ENCODE measurements at places on chromosomes 3 and 15.

DNA sequence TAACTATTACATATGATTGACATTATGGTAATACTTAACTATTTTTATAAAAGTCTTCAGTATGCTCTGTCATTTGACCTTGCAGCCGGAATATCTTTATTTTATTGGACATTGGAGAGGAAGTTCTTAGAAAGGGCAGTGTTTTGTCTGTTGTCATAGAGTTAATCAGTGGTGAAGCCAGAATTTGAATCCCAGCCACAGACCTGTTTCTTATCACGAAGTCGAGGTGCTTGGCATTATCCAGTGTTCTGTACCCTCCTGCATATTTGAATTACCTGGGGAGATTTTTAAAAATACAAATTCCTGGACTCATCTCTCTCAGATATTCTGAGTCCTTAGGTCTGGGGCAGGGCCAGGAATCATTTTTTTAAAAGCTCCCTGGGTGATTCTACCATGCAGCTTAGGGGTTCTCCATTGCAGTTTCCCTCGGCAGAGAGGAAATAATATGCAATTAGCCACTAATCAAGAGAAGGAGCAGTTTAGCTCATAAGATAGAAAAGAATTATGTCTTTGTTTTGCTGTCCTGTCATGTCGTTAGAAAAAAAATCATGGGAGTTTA is 195.6 kb upstream of the CFAP20DC start:
- DNase-seq, result no peak

- DNase-seq, result no peak
Measured at GRCh38 chr15:68205954-68206539, 915 bp upstream of the CALML4 start.

DNA sequence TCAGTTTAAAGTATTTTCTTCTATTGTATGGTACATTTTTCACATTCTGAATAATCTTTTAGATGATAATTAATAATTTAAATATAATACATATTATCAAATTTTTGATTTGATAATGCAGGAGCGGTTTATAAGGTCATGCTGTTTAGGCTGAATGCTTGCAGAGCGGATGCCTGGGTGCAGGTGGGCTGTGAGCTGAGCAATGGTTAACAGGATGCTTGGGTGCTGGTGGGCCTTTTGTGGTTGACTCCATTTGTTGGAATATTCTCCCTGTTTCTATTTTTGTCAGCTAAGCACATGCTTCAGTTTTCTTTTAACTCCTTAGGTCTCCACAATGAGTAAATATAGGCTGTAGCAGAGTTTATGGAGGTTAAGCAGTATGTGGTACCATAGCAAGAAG is 1549.3 kb downstream of the OTOL1 start:
- DNase-seq, result no peak

DNA sequence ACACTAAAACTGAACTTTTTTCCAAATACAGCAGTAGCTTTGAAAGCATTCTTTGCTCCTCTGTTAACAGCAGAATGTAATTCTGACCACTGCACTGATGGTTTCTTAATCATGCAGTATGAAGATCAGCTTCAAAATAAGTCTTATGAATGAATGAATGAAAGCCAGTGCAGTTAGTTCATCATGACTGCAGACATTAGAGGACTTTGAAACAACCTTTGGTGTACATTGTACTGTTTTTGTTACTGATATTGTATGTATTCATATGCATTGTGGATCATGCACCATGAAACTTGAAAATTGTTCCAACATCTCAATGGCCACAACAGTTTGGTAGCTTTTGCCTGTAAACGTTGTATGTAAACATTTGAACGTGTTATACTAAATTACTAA is 1.3 kb upstream of the TNIK start:
- DNase-seq, result no peak

DNA sequence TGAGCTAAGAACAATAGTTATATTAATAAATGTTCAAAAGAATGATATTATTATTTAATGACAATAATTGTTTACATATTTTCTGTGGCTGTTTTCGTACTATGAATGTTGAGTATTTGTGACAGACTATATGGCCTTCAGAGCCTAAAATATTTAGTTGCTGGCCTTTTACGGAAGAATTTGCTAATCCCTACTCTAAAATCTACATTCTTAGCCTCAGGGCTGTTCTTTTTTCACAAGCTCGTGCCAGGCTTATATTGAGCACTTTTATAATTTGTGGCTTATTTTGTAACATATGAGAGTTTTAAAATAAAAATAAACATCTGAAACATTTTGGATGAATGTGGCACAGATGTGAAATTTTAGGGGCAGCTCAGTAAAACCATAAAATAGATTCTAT is 79.9 kb downstream of the KCNH8 start:
- no peak for DNase-seq

- DNase-seq, result no peak
Measured at GRCh38 chr3:126365351-126366277, 8.4 kb upstream of the KLF15 start.

GRCh38 chr15:44102675-44103254 is 92.3 kb downstream of the FRMD5 start:
- DNase-seq, result no peak

DNA sequence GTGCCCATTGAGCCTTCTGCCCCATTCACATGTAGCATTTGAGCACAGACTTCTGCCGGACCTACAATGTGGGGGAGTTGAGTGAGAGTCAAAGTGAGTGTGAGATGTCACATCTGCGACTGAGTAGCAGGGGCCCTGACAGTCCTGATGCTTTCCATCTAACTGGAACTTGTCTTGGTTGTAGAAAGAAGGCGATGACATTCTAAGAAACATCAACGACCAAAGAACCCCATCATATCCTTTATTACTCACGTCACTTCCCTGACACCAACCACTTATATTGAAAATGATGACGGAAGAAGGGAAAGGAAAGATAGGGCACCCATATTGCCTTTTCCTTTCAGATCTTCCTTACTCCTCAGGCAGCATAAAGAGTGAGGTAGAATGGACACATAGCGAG is 30.5 kb downstream of the SMAD3 start:
- no peak for DNase-seq

- no peak for DNase-seq
Measured at GRCh38 chr15:69116391-69116790, 44.0 kb upstream of the GLCE start.

DNA sequence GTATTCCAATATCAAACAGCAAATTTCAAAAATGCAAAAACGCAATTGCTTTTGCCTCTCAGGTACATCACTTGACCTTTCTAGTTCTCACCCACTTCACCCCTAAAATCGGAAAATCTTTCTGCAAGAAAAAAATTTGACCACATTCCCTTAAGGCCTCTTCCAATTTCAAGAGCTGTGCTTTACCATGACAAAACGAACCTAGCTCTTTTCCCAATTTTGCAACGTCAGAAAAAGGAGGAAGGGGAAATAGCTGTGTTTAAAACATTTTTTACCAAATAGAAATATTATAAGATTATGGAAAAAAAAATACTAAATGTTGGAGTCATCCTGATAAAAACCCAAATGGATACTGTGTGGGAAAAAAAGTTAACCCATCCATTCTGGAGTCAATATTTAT is 1.1 kb upstream of the NR2C2 start:
- DNase-seq, result no peak

- DNase-seq, result no peak
Measured at GRCh38 chr15:42394106-42394505, 34.8 kb downstream of the CAPN3 start.

DNA sequence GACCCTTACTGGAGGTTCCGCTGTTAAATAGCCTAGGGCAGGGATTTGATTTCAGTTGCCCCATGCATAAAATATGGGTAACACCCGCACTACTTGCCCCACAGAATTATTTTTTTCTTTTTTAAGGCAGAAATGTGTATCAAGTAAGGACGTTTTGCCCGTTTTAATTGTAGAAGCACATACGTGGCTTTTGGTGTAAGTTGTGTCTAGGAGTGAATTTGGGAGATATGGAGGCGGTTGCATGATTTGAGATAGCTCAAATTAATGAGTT is 636 bp upstream of the LRRC58 start:
- peak; percentile 69 for DNase-seq

DNA sequence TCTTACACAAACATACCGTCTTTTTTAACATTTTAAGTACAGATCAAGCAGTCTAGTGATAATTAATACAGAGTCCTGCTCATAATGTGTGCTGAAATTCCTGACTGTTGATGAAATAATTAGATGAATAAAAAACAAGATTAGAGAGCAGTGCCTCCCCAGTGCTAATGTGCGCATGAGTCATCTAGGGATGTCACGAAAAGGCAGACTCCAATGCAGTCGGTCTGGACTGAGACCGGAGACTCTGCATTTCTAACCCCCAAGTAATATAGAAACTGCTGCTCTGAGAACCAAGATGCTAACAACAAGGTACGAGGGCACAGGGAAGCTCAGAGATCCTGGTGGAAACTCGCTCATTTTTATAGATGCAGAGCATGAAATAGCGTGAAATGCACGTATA is 61.4 kb downstream of the COL8A1 start:
- no peak for DNase-seq

DNA sequence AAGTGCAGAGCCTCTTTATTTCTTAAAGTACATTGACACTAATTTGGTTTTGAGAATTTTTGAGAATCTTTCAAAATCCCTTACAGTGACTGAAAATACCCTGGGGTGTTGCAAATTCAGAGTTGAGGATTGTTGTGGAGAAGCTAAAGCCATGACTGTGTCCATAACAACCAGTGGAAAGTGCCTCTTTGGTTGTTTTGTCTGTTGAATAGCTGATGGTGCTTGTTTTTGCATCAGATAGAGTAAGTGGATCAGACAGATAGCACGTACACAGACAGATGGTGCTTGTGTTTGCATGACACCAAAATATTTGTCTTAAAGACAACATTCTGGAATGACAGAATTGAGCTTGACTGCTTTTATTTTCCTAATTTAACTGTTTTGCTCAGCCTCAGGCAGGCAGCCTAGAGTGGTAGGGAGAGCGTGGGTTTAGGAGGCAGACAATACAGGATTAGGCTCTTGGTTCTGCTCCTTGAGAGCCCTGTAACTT is 265.0 kb downstream of the IL20RB start:
- no peak for DNase-seq

GRCh38 chr3:141441381-141442364 is 45.2 kb upstream of the RASA2 start:
- peak; percentile 27 for DNase-seq

DNA sequence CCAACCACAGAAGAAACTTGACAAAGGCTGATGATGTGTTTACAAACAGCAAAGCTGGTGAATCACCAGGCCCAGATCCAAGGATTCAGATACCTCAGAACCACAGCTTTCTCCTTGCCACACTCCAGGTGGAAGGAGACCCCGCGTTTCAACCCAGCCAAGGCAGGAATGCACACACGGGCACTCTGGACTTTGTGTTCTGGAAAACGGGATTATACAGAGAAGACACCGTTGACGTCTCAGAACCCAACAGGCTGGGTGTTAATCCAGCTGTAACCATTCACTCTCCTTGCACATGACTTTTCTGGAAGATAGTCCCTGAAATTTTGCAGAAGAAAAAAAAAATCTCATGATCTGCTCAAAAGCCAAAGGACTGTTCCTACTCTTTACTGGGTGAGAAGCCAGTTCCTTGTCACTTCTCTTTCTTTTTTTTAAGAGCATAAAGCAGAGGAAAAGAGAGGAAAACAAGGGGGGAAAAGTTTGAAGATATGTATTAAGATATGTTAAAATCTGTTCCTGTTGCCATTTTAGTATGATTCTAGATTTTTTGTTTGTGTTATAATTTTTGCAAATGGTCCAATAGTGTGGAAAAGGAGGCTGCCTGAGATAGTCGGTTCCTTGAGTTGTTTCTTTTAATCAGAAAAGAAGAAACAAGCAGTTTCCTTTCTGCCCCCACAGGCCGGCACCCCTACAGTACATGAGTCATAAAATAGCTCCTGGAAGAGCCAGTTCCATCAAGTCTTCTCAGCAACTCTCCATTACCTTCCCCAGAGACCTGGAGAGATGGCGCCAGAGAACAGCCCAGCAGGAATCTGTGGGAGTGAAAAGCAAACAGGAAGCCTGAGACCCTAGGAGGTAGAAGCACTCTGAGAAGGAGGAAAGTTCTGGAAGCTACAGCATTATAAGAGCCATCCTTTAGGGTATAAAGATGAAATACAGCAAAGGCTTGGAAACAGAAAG is 73.1 kb downstream of the RORA start:
- no peak for DNase-seq

DNA sequence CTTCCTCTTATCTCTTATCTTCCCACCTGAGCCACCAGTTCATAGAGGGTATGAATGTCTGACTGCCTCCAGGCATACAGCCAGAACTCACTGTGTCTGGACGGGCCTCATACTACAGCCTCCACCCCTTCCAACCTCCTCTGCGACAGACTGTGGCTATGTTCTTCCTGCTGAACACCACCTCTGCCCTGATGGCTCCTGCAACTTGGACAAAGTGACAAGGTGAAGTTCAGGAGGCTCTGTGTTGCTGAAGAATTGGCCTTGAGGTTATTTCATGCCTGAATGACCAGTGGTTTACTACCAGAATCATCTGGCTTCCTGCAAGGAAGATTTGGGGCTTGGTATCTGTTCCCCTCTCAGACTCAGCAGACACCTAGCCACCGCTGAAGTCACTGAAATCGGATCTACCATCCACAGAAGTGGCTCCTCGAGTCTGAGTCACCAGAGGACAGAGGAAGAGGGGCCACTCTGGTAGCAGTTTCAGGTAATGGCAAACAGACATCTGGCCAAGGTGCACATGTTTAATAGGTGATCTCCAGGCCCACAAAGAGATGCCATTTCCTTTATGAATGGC is 14.2 kb upstream of the ULK3 start:
- no peak for DNase-seq

- no peak for DNase-seq
Measured at GRCh38 chr15:90814191-90814821, 54.1 kb upstream of the FURIN start.

- no peak for DNase-seq
Measured at GRCh38 chr3:23421811-23422516, 218.8 kb downstream of the UBE2E2 start.
